ENCODE measurements at places on chromosomes 7 and 10.

DNA sequence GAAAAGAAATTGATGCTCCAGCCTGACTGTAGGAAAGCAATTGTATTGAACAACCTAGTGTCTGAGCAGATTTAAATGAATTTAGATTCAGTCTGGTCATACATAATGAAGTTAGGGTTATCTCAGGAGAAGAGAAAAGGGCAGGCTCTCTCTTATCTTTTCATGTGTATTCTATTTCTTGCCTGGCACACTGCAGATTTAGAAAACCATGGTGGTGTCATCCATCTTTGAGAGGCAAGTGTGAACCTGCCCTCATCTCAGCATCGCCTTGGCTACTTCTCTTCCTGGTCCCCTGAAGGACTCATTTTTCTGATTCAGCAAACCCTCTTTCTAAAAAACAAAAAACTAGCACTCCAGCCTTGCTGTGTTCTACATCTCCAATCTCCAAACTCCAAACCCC lies 137.7 kb downstream of the LRRC4 start:
- DNase-seq = no peak

GRCh38 chr7:140156460-140157080 lies 20.2 kb downstream of the KDM7A start:
- DNase-seq = no peak

GRCh38 chr10:84118395-84119006 lies 20.8 kb upstream of the GHITM start:
- DNase-seq = no peak

DNA sequence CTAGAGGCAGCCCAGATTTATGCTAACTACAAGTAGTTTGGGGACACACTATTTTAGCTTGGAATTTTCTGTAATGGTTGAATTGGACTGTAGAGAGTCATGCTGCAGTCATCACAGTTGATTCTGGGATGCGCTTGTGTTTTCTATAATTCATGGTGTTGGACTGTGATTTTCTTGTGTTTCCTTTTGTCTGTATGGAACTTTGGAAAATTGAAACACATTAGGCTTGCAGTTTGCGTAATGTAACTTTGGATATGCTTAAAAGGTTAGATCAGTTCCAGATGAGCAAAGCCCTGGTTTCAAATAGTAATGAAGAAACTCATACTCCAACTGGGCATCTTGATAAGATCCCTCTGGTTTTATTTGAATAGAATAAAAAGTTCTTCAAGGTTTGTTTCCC lies 502.2 kb downstream of the ARL4A start:
- no peak for DNase-seq

- no peak for DNase-seq
Measured at GRCh38 chr7:13715534-13715933, 273.9 kb downstream of the ETV1 start.

- no peak for DNase-seq
Measured at GRCh38 chr10:15754937-15755336, 35.2 kb upstream of the ITGA8 start.

DNA sequence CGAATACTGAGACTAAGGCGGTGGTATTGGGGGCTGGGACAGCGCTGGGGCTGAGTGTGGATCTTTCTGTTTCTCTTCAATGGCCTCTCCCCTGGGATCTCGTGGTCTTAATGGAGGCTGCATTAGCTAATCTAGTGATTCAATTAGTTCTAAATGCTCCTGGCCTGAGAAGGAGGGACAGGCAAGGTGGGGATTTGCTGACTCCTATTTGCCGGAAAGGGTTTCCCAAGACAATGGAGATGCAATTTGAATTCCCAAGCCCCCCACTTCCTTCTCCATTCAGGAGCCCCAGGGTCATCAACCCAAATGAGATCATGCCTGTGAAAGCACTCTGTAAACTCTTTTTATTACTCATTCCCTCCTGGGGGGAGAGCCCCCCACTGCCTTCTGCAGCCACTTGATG lies 111.7 kb upstream of the PLXNA4 start:
- DNase-seq = no peak

GRCh38 chr10:12214763-12215218 lies 18.8 kb downstream of the CDC123 start:
- no peak for DNase-seq

All from activated effector memory CD4-positive, alpha-beta T cell treated with Interleukin-2 at 50 U/mL for 16 hours (primary cell).